ENCODE measurements at places on chromosomes 2 and 18.

DNA sequence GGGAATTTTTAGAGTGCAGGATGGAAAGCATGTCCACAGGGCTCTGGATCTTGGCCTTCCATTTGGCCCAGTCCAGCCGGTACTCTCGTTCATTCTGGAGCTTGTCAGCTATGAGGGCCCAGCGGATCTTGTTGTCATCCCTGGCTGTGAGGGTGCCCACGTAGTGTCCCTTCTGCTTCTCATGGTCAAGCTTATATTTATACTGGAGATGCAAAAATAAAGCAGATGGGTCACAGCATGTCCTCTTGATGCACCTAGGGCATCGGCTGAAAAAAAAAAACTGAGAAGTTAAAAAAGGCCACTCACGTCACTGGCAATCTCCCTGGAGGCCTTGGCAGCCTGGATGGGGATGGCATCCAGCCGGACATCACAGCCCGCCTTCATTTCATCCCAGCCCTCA is 160.5 kb downstream of the RIF1 start:
- H3K27ac ChIP-seq, result no peak overlapping the region
- no peak overlapping the region for H3K4me3 ChIP-seq
- no peak for DNase-seq
- H3K27me3 ChIP-seq, result no peaks in the 10 kb centered on the region
- H3K36me3 ChIP-seq, result no peaks in the 10 kb centered on the region

- H3K36me3 ChIP-seq, result no peaks in the 10 kb centered on the region
- DNase-seq, result no peak
- no peaks in the 10 kb centered on the region for H3K27me3 ChIP-seq
- peak overlapping the region; percentile 53 for H3K27ac ChIP-seq
- H3K4me1 ChIP-seq, result peaks cover 16% of the 10 kb centered on the region
These were observed 137.9 kb upstream of the VRK2 start for GRCh38 chr2:57908736-57909161.

DNA sequence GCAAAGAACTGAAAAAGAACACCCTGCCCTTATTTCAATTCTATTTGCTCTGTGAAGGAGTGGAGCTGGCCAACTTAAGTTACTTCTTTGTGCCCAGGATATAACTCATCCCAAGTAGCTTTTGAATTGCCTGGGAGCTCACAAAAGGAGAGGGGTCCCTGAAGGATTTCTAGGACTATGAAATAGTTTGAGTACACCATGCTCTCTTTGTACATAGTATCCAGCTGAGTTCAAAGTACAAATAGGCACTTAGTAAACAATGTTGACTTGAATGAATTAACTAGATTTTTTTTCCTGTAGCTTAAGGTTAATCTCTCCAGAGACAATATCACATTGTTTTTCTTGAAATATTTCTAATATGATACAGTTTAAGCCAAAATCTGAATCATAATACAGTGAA is 47.7 kb downstream of the ZC3H15 start:
- no peak for DNase-seq
- peaks cover 3% of the 10 kb centered on the region for H3K27me3 ChIP-seq
- H3K27ac ChIP-seq, result no peak overlapping the region
- H3K4me3 ChIP-seq, result no peak overlapping the region

DNA sequence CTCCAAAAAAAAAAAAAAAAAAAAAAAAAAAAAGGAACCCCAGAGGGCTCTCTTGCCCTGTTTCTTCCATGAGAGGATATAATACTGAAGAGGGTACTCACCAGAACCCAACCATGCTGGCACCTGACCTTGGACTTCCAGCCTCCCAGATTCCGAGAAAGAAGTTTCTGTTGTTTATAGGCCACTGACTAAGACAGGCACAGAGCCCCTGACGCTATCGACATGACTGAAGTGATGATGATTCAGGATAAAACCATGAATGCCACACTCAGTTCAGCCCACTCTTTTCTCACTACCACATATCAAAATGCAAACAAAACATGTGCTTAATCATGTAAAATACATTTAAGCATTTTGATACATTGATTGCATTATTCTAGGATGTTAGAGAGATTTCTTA is 66.1 kb upstream of the CDCA7 start:
- H3K27ac ChIP-seq, result no peak overlapping the region
- H3K36me3 ChIP-seq, result no peaks in the 10 kb centered on the region
- DNase-seq, result peak; percentile 30

- peaks cover 1% of the 10 kb centered on the region for H3K27me3 ChIP-seq
- no peak overlapping the region for H3K27ac ChIP-seq
- H3K4me3 ChIP-seq, result no peak overlapping the region
- H3K4me1 ChIP-seq, result no peaks in the 10 kb centered on the region
- no peaks in the 10 kb centered on the region for H3K36me3 ChIP-seq
- DNase-seq, result no peak
These were observed 37.6 kb upstream of the PARD3B start for GRCh38 chr2:204507636-204508035.

All from activated CD8-positive, alpha-beta T cell treated with anti-CD3 and anti-CD28 coated beads for 36 hours (primary cell).